ENCODE measurements at places on chromosomes 11 and 22.

DNA sequence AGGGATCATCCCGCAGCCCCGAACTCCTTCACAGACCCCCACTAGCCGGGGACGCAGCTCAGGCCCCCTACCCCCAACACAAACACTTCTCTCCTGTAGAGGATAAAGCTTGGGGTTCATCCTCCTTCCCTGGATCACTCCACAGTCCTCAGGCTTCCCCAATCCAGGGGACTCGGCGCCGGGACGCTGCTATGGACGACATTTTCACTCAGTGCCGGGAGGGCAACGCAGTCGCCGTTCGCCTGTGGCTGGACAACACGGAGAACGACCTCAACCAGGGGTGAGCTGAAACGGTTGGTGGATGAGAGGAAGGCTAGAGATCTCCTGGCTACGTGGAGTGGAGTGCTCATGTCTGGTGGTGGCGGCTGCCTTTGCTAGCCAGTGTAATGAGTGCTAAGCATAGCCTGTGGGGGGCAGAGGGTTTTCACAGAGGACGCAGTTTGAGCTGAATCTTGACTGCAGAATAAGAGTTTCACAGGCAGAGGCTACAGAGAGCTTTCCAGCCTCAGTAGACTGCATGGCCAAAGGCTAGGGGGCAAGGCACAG, 580 bp downstream of the ILK start:
- peak; percentile 72 for ATAC-seq

GRCh38 chr22:24525416-24526037, 29.4 kb downstream of the GUCD1 start:
- ATAC-seq = peak; percentile 95

- peak; percentile 57 for ATAC-seq
Observed at GRCh38 chr11:122215244-122215992, 99.4 kb upstream of the BLID start.

GRCh38 chr22:28129319-28129962, 210.4 kb upstream of the PITPNB start:
- ATAC-seq = no peak

DNA sequence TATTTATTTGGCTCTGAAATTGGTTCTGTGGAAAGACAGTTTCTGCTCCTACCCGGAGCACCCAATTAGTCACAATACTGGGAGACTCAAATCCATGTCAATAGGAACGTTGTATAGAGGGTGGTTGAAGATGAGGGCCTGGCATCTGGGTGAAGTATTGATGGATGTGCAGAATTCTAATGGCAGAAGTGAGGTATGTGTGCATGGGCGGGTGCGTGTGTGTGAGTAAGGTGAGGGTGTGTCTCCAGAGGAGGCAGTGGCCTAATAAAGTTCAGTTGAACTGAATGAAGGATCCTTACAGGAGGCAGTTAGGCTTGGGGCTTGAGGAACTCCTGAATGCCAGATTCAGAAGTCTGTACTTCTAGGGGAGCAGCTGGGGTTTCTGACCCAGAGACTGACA, 71.8 kb upstream of the B3GAT1 start:
- ATAC-seq = no peak

DNA sequence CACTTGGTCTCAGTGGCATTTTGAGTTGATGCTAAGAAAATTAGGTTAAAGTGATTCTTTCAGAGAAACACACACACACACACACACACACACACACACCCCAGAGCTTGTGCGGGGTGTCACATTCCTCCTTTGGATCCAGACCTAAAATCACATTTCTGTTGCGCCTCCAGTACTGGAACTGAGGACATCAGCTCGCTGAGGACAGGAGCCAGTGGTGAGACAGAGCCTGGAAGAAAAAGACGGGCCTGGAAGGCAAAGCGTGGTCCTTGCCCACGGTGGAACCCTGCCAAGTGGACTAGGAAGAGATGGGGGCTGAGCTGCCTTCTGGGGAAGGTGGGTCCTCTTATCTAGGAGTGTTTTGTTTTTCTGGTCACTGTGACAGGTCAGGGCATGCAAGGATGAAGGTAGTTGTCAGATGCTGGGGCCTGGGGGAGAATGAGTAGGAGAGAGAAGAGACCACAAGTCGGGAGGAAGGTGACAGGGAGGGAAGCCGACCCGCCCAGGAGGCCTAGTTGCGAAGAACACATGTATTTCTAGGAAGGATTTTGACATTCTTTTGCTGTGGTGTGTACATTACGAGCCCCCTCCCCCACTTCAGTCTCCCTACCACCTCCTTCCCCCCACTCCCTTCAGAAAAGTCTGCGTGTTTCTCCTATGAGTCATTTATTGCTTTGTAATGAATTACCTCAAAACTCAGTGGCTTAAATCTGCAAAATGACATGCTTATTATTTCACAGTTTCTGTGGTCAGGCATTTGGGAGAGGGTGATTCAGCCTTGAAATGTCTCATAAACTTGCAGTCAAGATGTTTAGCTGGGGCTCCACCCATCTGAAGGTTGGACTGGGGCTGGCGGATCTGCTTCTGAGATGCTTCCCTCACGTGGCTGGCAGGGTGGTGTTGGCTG, 4.8 kb upstream of the ELFN2 start:
- no peak for ATAC-seq

GRCh38 chr11:69479591-69480271, 1.7 kb upstream of the LINC01488 start:
- ATAC-seq = no peak

- no peak for ATAC-seq
Observed at GRCh38 chr11:2837096-2837601, 48.4 kb downstream of the CDKN1C start.

DNA sequence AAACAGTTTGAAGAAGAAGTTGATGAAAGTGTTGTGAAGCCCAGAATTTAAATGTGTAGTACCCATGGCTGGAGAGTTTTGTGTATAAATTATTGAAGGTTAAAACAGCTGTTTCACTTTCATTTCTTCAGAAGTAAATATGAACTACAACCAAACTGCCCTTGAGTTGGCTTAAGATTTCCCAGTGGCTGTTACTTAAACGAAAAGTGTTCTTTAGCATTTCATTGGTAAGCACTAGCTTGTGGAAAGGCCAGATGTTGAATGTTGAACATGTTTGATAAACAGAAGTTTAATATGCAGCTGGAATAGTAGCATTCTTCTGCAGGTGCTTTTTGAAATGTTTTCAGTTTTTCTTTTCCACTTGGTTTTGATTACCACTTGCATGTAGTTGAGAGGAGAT, 83.2 kb upstream of the TNRC6B start:
- peak; percentile 34 for ATAC-seq

- ATAC-seq = no peak
Observed at GRCh38 chr11:69700278-69701140, 3.3 kb downstream of the FGF19 start.

GRCh38 chr11:128057786-128058395, 529.5 kb downstream of the ETS1 start:
- no peak for ATAC-seq

- no peak for ATAC-seq
Observed at GRCh38 chr11:73168925-73169579, 26.9 kb upstream of the FCHSD2 start.

DNA sequence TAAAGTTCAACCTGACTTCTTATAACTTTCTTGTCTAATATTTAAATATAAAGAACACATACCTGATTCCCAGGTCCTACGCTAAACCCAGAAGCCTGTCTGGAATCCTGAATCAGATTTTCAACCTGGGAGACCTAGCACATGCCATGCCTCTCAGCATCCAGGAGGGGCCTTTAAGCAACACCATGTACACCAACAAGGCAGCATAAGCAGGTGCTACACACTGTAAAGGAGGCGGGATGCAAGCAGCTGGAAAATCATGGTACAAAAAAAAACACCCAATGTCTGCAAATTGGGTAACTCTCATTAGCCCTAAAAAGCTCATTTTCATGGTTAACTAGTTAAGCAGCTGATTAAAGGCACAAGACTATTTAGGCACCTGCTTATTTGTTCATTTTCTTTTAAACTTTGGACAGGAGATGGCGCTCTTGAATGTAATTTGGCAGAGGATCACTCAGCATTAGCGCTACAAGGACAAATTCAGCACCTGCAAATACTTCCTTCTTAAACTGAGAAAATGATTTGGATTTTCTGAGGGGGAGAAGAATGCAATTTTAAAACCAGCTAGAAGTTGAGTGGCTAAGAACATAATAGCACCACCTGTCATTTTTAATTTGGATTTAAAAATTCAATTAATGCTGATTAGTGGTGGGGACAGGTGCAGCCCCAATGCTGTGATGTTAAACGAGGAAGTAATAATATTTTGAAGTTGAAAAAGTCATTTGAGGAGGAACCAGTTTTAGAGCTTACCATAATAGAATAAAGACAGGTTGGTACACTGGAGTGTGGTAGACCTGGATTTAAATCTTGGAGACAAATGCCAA, 104.0 kb downstream of the FAR1 start:
- peak; percentile 73 for ATAC-seq

DNA sequence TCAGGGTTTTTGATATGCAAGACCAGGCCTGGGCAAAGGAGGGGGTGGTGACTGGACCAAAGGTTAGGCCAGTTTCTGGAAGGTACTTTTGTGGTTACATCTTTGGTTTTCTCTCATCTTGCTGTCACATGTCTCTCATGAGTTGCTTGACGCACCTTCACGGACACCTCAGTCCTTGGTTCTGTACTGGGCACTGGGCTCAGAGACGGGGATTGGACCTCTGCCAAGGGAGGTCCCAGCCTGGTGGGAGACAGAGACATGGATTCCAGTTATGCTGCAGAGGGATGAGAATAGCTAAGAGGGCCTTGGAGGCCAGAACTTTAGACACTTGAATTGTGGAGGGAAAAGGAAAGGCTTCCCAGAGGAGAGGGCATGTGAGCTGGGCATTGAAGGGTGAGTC, 1.7 kb downstream of the USP35 start:
- no peak for ATAC-seq

DNA sequence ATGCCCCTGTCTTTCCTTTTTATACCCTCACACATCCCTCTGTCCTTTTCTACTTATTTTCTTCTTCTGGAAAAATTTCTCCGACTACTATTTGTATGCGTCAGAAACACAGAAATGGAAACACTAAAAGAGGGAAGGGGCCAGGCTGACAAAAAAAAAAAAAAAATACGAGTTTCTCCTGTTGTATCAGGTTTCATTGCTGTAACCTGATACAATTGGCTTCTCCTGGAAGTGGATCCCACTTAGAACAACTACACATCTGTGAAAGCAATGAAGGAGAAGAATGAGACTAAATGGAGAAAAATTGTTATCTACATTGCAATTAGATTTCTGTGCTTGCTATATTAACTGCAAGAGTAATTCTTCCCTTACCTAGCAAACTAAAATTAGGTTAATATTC, 393.9 kb downstream of the GUCY1A2 start:
- ATAC-seq = no peak

- no peak for ATAC-seq
Observed at GRCh38 chr11:108402241-108402640, 65.1 kb downstream of the C11orf65 start.

GRCh38 chr11:106644824-106645223, 373.5 kb downstream of the GUCY1A2 start:
- no peak for ATAC-seq

DNA sequence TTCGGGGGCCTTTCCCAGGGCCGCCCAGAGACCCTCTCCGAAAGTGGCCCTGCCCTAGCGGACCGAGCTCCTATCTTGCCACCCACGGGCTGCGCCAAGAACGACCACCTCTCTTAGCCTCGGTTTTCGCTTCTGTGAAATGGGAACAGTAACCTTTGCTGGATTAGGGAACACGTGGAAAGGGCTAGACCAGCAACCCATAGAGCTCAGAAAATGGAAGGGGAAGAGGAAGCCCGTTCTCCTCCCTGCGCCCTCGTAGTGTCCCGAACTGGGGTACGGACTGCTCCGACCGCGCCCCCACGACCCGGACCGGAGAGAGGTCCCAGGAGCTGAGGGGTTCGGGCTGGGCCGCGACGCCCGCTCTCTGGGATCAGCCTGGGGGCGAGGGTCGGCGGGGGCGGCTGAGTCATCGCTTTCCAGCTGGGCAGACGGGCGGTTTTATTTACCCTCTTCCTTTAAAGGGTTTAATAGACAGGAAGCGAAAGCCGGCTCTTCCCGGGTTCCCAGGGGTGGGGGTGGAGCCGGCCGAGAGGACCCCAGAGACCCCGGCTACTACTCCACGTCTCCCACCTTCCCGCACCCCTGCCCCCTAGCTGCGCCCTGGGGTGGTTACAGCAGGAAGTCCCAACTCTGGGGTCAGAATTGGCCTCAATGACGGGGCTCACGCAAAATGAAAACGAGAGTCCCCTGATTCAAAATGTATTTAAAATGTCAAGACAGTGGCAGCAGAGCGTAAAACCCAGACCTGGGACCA, 907 bp upstream of the PHLDA2 start:
- peak; percentile 64 for ATAC-seq

- ATAC-seq = no peak
Observed at GRCh38 chr11:71335371-71335770, 83.0 kb upstream of the SHANK2 start.

DNA sequence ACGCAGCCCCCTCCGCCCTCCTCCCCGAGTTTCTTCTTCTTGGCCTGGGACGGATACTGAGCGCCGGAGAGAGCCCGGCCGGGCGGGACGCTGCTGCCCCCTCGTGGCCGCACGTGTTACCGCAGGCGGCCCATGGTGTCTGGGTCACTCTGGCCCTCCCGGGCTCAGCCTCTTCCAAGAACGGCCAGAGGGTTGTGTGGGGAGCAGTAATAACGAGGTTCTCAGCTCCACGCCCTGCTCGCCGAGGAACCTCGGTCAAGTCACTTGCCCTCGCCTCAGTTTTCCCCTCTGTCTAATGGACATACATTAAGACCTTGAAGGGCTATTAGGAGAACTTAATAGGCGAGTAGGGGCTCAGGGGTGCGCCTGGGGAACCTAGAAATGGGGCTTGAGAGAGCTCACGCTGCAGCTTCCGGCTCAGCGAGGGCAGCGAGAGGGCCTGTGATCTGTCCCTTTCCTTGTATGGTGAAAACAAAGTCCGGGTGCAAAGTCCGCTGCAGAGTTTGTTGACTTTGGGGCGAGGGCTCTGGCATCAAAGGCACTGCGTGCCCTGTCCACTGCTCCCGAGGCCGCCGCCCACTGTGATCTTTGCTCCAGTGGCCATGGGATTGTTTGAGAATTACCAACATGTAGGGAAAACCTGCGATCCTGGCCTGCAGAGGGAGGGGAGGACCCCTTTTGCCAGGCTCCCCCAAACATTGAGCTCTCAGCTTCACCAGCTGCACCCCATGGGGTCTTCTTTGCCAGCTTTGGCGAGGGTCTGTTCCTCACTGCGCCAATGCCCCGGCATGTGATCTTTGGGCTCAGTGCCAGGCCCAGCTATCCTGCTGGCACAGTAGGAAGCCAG, 14.4 kb upstream of the LRP5 start:
- ATAC-seq = peak; percentile 95

- peak; percentile 28 for ATAC-seq
Observed at GRCh38 chr11:48109046-48109666, 107.5 kb upstream of the OR4B1 start.

GRCh38 chr11:93081694-93082093, 112.2 kb downstream of the MTNR1B start:
- no peak for ATAC-seq

DNA sequence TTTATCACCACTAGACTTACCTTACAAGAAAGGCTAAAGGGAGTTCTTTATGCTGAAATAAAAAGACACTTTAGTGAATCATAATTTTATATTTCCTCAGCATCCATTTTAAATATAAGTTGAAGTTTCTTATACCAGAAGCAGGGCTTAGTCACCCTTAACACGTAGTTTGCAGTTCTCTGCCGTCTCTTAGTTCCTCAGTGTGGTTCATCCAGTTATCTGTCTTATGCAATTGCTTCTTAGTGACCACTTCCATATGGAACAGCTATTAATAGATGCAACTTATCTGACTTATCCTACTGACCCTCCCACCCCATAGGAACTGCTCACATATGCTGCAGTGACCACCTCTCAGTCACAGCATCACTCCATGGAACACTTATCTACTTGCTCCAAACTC, 11.7 kb upstream of the SLC36A4 start:
- no peak for ATAC-seq

Measured in stimulated activated memory B cell treated with anti-CD40 and anti-IgM and Interleukin-4, amounts not matched to agents 10 μg/mL and 1 μg/mL and 100 μg/mL, for 72 hours (primary cell).